Stimulated activated CD8-positive, alpha-beta memory T cell treated with anti-CD3 and anti-CD28 coated beads, Interleukin-7, amount 100 ng/mL, for 4 hours (primary cell): ENCODE measurements at places on chromosomes 1 and 21.
A peak's percentile ranks its signal among the peaks of the same experiment; 100 is the strongest.

DNA sequence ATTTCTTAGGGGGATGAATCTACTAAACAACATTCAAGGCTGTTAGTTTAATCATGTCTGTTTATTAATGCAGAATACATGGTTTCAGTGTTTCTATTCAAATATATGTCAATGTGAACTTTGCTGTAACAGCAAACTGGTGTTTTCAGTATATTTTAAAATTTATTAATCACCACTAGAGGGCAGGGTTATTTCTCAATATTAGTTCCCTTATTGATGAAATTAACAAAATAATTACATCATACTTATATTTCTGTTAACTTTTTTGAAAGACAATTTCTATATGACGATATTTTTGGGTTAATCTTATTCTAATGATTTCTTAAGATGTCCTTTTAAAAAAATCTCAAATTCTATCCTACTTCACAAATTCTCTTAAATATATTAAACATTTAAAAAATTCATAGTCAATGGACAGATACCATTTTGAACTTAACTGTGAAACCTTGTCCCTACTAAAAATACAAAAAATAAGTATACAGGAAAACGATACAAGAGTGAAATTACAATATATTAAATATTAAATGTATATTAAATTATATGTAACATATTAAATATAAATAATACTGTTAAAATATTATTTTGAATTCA, 1034.1 kb upstream of the PRMT6 start:
- no peak for DNase-seq

DNA sequence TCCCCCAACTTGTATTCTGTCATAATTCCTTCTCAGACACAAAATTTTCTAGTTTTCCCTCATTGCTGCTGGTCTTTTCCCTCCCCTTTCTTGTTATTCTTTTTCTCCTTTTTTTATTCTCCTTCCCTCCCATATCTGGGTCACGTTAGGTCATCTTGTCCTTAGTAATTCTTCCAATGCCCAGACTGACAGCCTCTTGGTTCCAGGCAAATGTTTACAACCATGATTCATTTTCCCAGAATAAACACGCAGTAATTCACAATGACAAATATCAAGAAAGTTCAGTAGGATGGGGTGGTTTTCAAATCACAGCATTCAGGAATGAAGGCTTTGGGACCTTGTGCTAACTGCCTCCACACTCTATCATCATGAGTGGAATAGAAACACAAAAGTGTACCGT, 25.2 kb downstream of the NHLH2 start:
- DNase-seq: no peak

- DNase-seq: no peak
Observed at GRCh38 chr1:221782477-221782876, 40.6 kb upstream of the DUSP10 start.

DNA sequence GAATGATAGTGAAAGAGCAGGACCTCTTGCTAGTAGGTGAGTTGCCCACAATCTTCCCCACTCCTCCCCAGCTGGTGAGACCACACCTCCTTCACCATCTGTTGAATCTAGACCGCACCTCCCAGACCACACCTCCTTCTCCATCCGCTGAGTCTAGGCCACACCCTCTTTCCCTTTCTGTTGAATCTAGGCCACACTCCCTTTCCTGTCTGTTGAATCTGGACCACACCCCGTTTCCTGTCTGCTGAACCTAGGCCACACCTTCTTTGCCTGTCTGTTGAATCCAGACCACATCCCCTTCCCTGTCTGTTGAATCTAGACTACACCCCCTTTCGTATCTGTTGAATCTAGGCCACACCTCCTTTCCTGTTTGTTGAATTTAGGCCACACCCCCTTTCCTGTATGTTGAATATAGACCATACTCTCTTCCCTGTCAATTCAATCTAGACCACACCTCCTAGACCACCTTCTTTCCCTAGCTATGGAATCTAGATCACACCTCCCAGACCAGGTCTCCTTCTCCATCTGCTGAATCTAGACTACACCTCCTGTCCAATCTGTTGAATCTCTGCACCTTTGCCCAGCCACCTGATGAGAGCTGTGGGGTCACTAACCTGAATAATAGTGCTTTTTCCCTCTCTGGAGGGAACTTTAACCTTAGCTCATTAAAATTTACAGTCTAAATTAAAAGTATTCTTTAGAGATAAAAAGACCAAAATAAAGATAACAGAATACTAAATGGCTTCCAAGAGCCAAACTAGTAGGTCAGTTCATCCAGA, 116.3 kb downstream of the DAB1 start:
- DNase-seq: peak; percentile 17

DNA sequence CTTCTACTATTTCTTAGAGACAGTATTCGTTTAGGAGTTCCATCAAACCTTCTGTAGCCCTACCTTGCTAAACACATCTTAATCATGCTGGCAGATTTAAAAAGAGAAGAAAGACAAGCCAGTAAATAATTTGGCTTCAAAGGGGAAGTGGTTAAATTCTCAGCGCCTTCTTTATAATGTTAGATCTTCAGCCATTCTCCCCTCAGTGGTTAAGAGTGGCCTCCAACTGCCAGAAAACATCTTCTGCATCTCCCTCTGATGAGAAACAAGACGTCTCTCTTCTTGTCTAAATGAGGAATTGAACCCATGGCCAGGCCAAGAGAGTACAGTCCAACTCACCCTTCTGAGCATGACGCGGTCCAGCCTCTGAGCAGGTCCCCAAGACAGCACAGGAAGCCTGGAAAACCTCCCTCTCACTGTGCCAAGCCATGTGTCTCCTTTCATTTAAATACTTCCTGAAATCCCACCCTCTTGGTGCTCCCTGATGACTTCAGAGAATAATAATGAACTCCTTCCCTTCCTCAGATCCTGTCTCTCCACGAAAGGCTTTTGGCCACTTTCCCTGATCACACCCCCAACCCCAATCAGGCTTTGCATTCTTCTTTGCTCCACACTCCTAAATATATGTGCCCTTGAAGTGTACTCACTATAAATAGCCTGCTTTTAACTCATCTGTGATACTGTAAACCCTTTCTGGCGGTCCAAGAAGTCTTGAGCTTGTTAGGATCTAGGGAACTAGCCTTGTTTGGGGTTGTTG, 16.4 kb upstream of the LRRC52 start:
- no peak for DNase-seq

DNA sequence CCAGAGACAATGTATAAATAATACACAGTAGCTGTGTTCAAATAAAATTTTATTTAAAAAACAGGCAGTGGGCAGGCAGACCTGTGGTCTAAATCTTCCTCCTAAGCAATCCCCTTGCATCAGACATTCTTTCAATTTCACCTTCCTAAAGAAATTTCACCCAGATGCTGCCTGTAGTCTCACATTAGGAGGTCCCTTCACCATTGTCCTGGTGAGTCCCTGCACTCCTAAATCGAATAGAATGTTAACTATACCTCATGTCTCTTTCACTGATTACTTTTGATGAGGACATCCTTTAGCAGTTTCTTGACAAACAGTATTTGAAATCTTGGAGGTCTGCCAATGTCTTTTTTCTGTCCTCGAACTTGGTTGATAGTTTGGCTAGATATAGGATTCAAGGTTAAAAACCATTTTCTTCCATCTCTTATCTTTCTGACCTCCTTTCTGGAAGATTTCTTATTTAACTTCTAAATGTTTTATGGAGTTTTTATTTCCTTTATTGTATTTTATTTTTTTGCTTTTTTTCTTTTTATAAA, 77.5 kb downstream of the LPGAT1 start:
- no peak for DNase-seq

GRCh38 chr1:74933500-74933899, 200.5 kb downstream of the TYW3 start:
- no peak for DNase-seq

GRCh38 chr1:177596485-177596884, 373.4 kb downstream of the SEC16B start:
- DNase-seq: no peak

DNA sequence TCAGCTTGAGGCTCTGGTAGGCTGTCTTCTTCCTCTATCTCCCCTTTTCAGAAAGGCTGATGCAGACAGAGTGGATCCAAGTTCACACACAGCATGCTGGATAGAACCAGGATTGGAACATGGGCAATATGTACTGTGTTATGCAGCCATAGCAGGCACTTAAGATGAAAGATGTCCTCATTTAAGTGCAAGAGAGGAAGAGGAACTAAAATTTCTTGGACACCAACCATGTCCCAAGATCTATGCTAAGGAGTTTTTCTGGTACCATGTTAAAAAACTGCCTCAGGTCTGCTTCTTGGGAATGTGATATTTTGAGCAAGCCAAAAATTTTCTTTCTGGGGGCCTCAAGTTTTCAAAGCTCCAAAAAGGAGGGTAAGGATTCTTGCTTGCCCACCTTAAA, 1.2 kb downstream of the SDHB start:
- no peak for DNase-seq

DNA sequence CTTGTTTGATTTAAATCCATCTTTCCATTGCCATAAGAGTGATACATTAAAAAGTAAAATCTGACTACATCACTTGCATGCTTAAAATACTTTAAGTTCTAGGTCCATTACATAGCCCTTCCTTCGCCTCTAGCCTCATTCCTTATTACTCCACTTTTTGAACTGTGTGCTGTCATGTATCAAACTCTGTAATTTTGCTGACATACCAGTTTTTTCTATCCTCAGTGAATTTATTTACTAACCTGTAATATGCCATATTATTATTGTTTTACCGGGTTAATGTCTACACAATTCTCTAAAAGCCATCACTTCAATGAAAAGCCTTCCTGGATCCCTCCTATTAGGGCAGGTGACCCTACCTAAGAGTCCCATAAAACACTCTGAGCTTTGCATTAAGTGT, 4.9 kb upstream of the SPRR2G start:
- no peak for DNase-seq

DNA sequence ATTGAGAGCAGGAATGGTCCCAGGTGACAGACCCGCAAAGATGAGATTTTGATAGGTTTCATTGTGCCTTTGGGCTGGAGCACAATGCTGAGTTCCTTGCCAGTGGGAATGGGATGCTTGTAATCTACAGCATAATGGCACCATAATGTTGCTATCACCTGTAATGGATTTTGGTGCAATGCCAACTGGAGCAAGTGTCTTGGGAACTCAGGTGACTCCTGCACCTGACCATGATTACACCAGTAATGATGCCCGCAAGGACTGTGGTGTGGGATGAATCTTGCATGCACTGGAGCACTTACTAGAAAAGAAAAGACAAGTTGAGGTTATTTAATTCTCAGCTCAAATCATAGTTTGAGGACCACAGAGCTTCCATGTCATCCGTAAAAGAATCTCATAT, 96.7 kb downstream of the PTPRU start:
- DNase-seq: no peak

GRCh38 chr21:46210378-46211136, 18.0 kb downstream of the LSS start:
- DNase-seq: no peak

- no peak for DNase-seq
Observed at GRCh38 chr1:165895451-165895871, 68.0 kb downstream of the UCK2 start.

DNA sequence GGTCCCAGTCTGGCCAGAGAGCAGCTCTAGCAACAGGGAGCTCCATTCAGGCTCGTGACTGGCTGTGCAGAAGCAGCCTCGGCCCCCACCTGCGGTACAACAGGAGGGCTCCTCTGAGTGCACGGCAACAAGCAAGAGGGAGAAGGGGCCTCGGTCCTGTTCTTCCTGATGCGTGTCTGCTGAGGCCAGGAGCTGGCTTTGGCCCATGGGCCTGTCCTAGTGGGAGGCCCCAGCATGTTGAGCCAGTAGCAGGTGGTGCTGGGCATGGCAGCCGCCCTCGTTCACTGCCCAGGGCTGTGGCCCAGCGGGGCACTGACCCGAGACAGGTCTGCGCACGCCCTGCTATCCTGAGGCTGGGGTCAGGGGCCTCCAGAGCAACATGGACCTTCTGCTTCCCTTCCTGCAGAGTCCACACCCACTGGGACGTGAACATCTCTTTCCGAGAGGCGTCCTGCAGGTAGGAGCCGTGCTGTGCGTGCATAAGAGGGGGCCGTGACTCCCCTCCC, 7.0 kb downstream of the SAMD11 start:
- no peak for DNase-seq

DNA sequence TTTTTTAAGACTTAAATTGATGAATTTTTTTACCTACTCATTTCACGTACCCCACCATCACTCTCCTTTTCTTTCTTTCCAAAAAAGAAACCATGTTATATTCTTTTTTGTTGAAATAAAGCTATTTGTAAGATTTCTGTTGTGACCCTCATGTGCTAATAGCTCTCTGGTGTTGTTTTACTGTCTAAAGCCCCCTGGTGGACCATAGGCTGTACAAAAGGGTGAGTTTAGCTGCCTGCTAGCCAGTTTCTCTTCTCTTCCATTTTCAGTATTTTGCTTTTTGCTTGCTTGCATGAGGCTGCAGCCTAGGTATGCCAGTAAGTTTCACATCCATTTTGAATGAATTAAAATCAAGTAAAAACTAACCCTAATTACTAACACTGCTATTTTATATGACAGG, 15.6 kb upstream of the VAMP3 start:
- no peak for DNase-seq

DNA sequence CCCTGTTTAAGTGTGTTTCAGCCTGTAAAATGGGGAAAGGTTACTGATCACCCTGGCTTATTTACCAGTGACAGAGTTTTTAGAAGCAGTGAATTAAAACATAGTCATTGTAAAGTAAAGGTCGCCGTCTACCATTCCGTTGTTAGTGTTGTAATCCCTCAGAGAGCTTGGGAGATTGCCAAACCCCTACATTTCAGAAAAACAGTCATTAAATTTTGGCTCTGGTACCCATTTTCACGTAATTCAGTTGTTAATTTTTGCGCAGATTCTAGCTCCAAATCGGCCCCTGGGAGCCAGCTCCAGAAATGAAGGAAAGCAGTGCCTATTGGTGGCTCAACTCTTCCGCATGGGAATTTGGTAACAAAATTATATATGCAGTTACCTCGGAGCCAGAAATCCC, 127.7 kb upstream of the AJAP1 start:
- no peak for DNase-seq

DNA sequence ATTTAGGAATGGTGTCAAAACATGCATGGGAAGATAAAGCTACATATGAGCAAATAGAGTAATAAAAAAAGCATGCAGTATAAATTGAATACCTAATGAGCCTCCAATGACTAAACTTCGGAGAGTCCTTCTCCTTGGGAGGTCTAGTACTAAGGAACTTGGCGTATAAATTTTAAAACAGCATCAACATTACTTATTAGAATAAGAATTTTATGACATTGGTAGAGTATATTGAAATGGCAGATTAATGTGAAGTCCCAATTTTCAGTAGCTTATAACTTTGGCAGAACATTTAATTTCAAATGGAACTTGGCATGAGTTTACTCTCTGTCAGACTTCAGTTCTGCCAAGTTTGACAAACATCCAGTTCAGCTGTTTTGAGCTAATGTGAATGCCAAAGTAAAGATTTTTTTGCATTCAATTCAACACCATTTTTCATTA, 104.7 kb upstream of the RGS18 start:
- DNase-seq: no peak
